ENCODE measurements at places on chromosomes 6 and 20. TPM values are rescaled to one million over a fixed set of nuclear protein-coding genes. Genes with fewer than 3 reads are reported as not detected.

DNA sequence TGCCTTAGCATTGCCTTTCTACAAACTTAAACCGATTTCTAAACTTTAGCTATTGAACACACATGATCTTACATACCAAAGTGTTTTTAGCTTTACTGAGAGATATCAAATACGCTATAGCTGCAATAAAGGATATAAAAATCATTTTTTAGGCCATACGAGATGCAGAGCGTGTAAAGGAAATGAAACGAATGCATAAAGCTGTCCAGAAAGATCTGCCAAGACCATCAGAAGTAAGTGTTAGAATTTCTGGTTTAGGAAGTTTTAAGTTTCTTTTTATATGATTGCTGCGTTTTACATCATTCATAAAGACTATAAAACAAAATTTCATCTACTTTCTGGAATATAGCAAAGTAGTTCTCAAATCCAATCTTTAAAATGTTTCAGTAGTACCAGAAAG, 38.4 kb downstream of the CDC5L start:
- no peak overlapping the region for H3K27ac ChIP-seq
- H3K36me3 ChIP-seq: peaks cover 91% of the 10 kb centered on the region
- no peaks in the 10 kb centered on the region for H3K4me1 ChIP-seq
- H3K4me3 ChIP-seq: no peak overlapping the region
- H3K27me3 ChIP-seq: no peaks in the 10 kb centered on the region
- no peak for DNase-seq

Gene NKX2-2
- not detected for total RNA-seq

Gene KCNQ2
- not detected for total RNA-seq

DNA sequence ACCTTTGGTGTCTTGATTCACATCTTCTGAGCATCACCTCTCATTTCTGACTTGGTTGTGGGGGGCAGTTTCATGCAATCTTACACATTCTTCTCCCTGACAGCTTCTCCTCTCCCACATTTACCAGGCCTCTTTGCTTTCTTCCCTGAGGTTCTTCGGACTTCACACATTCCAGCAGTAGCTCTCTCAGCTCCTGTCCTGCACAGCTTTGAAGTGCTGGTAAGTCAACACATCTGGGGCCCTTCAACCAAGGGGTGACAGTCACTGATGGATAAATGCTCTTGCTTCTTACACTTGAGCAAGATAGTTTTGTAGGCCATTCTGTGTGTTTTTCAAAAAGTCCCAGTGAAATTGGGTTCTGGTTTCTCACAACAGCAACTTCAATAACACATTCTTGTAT, 2.5 kb upstream of the SLC35B3 start:
- peaks cover 8% of the 10 kb centered on the region for H3K4me1 ChIP-seq
- no peak for DNase-seq
- no peak overlapping the region for H3K4me3 ChIP-seq
- H3K27me3 ChIP-seq: no peaks in the 10 kb centered on the region
- no peaks in the 10 kb centered on the region for H3K36me3 ChIP-seq
- no peak overlapping the region for H3K27ac ChIP-seq

DNA sequence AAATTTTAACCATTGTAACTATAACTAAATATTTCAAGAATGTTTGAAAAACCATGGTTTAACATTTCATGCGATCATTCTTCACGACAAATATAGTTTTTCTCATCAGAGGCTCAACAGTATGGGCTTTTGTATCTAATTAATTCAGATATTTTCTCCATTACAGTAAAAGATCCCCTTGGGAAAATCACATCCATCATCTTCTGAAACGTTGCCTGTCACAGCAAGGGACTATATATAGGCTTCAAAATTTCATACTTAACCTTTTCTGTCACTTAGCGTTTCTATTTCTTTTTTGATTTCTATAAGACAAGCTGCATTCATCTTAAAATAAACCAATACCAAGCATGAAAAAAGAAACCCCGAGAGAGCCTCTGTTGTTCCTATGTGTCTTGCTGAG, 710.0 kb downstream of the PRKN start:
- H3K4me1 ChIP-seq: no peaks in the 10 kb centered on the region
- no peaks in the 10 kb centered on the region for H3K27me3 ChIP-seq
- H3K4me3 ChIP-seq: no peak overlapping the region
- no peaks in the 10 kb centered on the region for H3K36me3 ChIP-seq

DNA sequence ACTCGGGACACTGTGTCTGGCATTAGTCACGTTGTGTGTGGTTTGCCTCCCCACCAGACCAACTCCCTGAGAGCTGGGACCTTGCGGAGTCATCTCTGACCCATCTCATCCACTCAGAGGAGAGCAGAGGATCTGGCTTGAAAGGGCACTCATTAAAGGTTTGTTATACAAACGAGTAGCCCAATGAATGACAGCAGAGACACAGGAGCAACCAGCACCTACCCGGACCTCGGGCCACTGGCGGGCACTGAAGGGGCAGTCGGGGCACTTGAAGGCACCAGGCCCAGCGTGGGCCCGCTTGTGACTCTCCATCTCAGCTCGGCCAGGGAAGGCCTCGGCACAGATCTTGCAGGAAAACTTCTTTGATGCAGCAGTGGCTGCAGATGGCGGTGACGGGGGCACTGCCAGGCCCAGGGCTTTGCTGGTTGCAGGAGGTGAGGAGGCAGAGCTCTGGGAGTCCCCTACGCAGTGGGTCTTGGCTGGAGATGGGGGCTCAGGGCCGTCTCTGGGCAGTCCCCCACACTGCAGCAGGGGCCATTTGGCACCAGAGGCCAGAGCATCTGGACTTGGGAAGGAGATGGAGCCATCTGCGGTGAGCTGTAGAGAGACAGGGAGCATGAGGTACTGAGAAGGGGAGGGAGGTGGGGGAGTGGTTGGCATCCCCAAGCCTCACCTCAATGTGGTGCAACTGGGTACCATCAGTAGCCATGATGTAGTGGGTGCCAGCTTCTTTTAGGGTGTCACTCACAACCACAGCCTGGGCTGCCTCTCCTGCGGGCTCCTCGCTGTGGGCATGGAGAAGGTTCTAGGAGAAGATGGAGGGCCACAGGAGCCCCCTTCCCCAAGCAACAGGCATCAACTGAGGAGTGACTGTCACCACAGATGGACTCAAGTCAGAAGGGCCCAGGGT, 17.7 kb downstream of the PCIF1 start:
- H3K4me1 ChIP-seq: peaks cover 12% of the 10 kb centered on the region
- H3K27me3 ChIP-seq: no peaks in the 10 kb centered on the region
- H3K27ac ChIP-seq: no peak overlapping the region
- DNase-seq: no peak
- peaks cover 87% of the 10 kb centered on the region for H3K36me3 ChIP-seq
- no peak overlapping the region for H3K4me3 ChIP-seq

DNA sequence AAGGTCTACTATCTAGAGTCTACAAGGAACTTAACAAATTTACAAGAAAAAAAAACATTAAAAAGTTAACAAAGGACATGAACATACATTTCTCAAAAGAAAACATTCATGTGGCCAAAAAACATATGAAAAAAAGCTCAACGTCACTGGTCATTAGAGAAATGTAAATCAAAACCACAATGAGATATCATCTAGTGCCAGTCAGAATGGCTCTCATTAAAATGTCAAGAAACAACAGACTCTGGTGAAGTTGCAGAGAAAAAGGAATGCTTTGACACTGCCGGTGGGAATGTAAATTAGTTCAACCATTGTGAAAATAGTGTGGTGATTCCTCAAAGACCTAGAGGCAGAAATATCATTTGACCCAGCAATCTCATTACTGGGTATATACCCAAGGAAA, 48.3 kb downstream of the OGFRL1 start:
- H3K4me3 ChIP-seq: no peak overlapping the region
- no peak for DNase-seq
- no peaks in the 10 kb centered on the region for H3K36me3 ChIP-seq
- no peak overlapping the region for H3K27ac ChIP-seq

Gene MROH8
- 1.2 TPM for total RNA-seq

DNA sequence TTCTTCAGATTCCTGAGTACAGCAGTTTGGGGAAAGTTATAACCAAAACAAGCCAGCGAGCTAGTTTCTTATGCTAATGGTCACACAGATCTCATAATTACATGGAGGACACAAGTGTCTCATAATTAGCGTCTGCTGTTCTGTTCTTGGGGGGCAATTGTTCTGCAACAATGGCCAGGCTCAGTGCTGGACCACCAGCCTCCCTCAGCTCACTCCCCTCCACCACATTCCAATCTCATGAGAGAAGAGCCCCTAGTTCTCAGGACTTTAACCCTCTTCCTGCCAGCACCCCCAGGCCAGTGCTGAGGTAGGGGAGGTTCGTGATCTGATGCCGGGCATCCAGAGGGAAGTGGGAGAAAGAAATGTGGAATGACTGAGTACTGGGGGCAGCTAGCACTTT, 20.2 kb upstream of the TOX2 start:
- H3K4me3 ChIP-seq: no peak overlapping the region
- H3K27me3 ChIP-seq: no peaks in the 10 kb centered on the region
- no peak for DNase-seq
- H3K4me1 ChIP-seq: no peaks in the 10 kb centered on the region

Gene SYCP2L
- not detected for total RNA-seq

- H3K27ac ChIP-seq: no peak overlapping the region
- DNase-seq: no peak
- no peaks in the 10 kb centered on the region for H3K36me3 ChIP-seq
Measured at GRCh38 chr6:6579281-6579680, 9.2 kb upstream of the LY86 start.

Gene HLA-DRA
- total RNA-seq: 51.0 TPM

- H3K4me3 ChIP-seq: no peak overlapping the region
- no peak for DNase-seq
- H3K27me3 ChIP-seq: no peaks in the 10 kb centered on the region
- H3K36me3 ChIP-seq: peaks cover 34% of the 10 kb centered on the region
- peaks cover 5% of the 10 kb centered on the region for H3K4me1 ChIP-seq
- no peak overlapping the region for H3K27ac ChIP-seq
Measured at GRCh38 chr20:25296094-25297093, 48.5 kb downstream of the PYGB start.

DNA sequence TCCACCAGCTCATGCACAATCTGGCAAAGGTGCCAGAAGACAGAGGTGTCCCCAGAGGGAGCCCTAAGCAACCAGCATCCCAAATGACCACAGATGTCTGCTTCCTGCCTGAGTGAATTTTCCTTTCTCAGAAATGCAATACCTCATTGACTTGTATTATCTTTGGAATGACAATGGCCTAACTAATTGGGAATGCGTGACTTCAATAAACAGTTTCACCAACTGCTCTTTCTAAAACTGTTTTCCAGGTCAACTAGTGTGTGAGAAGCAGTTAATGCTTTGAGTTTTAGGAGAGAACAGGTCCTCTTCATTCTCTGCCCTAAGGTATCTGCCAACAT, 108.9 kb upstream of the SNX9 start:
- H3K27me3 ChIP-seq: no peaks in the 10 kb centered on the region
- DNase-seq: no peak
- H3K4me1 ChIP-seq: no peaks in the 10 kb centered on the region
- H3K27ac ChIP-seq: no peak overlapping the region
- no peak overlapping the region for H3K4me3 ChIP-seq

DNA sequence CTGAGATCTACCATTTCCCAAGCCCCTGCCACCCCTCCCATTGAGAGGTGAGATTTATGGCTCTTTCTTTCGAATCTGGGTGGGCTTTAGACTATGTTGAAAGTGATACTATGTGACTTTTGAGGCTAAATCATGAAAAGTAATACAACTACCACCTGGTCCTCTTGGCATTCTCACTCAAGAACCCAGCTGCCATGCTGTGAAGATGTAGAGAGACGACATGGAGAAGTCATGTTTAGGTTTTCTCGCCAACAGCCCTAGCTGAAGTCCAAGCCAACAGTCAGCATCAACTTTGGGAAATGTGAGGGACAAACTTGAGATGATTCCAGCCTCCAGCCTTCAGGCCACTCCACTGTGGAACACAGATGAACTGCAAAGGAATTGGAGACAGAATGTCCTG, 108.7 kb downstream of the SCP2D1 start:
- H3K27me3 ChIP-seq: no peaks in the 10 kb centered on the region
- no peak overlapping the region for H3K4me3 ChIP-seq
- H3K27ac ChIP-seq: no peak overlapping the region
- no peak for DNase-seq

DNA sequence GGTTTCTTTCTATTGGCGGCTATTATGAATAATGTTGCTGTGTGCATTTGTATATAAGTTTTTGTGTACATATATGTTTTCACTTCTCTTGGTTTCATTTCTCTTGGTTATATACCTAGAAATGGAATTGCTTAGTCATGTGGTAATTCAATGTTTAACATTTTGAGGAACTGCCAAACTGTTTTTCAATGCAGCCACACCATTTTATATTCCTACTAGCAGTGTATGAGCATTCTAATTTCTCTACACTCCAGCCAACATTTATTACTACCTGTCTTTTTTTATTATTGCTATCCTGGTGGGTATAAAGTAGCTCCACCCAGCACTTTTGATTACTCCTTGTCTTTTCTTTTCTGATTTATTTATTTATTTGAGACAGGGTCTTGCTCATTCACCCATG, 54.8 kb downstream of the PHACTR2 start:
- no peak for DNase-seq
- H3K4me3 ChIP-seq: no peak overlapping the region
- H3K27me3 ChIP-seq: no peaks in the 10 kb centered on the region
- no peak overlapping the region for H3K27ac ChIP-seq
- H3K36me3 ChIP-seq: no peaks in the 10 kb centered on the region
- no peaks in the 10 kb centered on the region for H3K4me1 ChIP-seq

- H3K4me3 ChIP-seq: no peak overlapping the region
- DNase-seq: no peak
- no peaks in the 10 kb centered on the region for H3K27me3 ChIP-seq
- no peaks in the 10 kb centered on the region for H3K4me1 ChIP-seq
- H3K27ac ChIP-seq: no peak overlapping the region
Measured at GRCh38 chr20:19453410-19453809, 241.0 kb downstream of the SLC24A3 start.

GRCh38 chr6:48957781-48958180, 505.3 kb downstream of the MMUT start:
- H3K36me3 ChIP-seq: no peaks in the 10 kb centered on the region
- no peaks in the 10 kb centered on the region for H3K27me3 ChIP-seq
- no peak overlapping the region for H3K27ac ChIP-seq
- H3K4me3 ChIP-seq: no peak overlapping the region
- no peak for DNase-seq
